Stimulated activated CD8-positive, alpha-beta memory T cell treated with anti-CD3 and anti-CD28 coated beads, Interleukin-15, amount 100 ng/mL, for 4 hours (primary cell): ENCODE measurements at places on chromosomes 1 and 21.

DNA sequence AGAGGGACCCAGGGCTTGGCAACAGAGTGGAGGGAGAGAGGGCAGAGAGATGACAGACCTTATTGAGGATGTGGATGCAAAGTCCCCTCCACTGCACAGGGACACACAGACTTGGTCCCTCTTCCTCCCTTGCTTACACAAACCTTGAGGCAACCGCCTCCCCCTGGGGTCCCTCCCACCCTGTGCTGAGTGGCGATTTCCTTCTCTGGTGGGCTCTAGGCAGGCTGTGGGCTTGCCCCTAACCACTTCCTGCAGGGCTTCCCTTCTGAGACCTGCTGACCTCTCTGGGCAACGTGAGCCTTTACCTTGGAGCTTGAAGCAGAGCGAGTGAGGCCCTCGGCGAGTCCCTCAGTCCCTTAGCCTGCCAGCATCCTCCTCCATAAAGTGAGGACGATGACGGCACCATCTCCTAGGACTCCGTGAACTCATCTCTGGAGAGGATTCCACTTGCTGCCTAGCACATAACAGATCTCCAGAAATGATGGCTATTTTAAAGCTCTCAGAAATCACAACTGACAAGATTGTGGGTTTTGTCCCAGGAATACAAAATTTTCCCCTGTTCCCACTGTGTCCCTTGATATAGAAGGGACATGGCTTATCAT is 25.0 kb downstream of the KIAA1614 start:
- no peak for DNase-seq

- no peak for DNase-seq
Observed at GRCh38 chr1:156885314-156885713, 8.2 kb upstream of the PEAR1 start.

GRCh38 chr1:15152318-15153183 is 996 bp upstream of the TMEM51 start:
- no peak for DNase-seq

GRCh38 chr1:162193221-162193620 is 123.7 kb downstream of the NOS1AP start:
- DNase-seq, result no peak

DNA sequence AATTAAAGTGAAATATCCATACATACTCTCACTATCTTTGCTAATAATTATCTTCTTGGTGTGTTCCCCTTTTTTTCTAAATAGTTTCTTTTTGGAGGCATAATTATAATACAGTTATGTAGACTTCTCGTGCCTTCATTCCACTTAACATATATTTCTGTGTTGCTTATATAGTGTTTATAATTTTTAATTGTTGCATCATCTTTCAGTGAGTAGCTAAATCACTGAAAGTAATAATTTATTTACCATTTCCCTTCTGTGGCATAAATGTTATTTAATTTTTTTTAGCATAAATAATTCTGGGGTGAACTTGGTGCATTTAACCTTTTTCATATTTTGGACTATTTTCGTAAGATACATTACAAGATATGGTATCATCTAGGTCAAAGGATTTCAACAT is 38.3 kb downstream of the SMAP2 start:
- no peak for DNase-seq

- no peak for DNase-seq
Observed at GRCh38 chr1:19776933-19777332, 22.8 kb downstream of the TMCO4 start.
